ENCODE measurements at places on chromosomes 6 and 20.

GRCh38 chr20:46111028-46111835 lies 6.9 kb upstream of the CD40 start:
- no peak for DNase-seq

GRCh38 chr6:162336359-162336758 lies 391.2 kb downstream of the PRKN start:
- DNase-seq, result no peak

DNA sequence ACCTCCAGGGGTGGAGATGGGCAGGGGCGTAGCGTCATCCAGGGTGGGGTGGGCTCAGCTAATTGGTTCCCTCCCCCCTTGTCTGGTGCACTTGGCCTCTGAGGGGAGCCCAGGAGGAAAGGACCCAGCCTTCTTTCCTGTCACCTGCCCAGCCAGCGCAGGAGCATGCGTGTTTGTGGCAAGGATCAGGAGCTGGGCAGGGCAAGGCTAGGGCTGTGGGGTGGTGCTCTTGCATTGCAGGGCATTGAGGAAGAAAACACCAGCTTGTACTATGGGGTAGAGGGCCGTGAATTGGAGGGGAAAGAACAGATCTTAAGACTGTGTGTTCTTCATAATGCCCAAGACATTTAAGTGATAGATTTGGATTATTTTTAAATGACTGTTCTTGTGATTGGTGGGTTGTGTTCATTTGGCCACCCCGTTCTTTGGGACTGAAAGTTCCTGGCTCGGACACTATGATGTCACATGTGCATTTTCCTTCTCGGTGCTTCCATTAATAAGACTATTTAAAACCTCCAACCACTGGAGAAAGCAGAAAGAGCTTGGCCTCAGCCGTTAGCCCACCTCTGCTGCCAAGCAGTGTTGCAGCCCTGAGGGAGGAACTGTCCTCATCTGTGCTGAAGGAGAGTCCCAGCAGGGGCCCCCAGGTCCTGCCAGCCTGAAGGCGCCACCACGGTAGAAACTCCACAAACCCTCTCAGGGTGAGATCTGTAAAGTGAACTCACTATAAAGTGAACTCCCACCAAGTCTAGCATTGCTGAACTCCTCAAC lies 136.2 kb upstream of the INSM1 start:
- no peak for DNase-seq

DNA sequence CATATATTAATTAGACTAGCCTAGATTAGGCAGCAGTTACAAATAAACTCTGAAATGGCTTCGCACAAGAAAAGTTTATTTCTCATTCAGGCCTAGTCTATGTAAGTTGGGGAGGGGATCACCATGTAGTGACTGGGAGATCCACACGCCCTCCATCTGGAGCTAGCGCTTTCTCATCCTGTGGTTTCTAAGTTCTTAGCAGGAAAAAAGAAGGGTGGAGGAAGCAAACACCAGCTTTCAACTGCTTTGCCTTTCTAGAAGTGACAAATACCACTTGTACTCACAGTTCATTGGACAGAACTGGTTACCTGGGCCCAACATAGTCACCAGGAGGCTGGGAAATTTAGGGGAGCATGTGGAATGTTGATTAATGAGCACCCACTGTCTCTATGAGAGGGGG lies 46.6 kb downstream of the NDUFAF5 start:
- no peak for DNase-seq

DNA sequence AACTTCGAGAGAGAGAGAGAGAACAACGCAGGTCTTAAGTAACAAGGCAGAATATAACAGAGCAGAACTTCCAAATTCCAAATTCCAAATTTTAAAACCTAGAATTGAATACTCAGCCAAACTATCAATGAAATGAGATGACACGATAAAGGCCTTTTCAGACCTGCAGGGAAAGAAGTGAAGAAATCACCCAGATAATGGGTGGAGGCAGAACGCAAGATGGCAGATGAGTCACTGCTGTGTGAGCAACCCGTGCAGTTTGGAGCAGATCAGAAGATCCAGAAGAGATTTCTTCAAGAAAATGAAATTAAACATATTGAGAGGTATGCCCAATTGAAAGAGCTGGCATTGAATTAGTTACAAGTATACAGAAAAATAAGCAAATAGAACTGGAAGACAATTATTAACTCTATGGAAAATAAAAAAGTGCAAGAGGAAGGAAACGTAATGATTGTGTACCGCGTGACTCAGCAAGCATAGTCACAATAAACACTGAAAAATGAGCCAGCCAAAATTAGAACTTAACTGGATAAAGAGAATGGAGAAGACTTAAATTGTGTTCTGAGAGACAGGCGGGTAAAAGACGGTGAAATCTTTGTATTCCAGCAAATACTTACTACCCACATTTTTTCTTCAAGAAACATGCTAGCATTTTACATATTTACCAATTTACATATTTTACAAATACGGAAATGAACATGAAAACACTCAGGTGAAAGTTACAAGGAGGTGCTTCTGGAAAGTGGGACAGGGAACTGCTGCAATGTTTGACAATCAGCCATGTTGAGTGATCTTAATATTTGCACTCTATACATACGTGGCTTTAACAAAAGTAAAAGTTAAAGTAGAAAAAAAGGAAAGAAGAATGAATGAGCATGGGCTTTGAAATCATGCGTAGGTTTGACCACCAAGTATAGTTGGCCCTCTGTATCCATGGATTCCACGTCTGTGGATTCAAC lies 87.9 kb upstream of the CDYL start:
- peak; percentile 79 for DNase-seq

DNA sequence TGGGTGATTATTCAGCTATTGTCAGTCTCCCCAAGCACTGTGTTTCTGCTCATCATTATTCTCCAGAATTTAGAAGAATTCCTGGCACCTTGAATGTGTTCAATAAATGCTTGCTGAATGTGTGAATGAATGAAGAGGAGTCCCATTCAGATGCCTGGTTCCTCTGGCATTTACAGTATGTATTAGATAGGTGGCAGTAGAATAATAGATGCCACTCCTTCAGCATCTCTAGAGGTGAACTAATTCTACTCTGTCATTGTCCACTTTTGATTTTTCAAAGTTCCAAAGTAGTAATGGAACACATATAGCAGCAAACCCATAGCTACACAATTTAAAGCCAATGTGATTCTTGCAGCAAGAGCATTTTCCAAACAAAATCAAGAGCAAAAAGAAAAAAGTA lies 118.9 kb upstream of the CEP162 start:
- DNase-seq, result no peak

DNA sequence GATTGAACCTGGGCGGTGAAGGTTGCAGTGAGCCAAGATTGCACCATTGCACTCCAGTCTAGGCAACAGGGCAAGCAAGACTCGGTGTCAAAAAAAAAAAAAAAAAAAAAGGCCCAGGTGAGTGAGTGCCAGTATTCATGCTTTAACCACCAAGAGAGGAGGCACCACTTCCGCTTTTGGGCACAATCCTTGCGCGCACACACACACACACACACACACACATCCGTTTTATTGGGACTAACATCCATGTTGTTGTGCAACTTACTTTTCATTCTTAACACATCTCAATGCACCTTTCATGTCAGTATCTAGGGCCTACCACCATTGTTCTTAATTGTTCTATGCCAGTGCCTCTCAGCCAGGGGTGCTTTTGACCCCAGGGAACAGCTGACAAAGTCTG lies 263.0 kb downstream of the CDC5L start:
- DNase-seq, result no peak

DNA sequence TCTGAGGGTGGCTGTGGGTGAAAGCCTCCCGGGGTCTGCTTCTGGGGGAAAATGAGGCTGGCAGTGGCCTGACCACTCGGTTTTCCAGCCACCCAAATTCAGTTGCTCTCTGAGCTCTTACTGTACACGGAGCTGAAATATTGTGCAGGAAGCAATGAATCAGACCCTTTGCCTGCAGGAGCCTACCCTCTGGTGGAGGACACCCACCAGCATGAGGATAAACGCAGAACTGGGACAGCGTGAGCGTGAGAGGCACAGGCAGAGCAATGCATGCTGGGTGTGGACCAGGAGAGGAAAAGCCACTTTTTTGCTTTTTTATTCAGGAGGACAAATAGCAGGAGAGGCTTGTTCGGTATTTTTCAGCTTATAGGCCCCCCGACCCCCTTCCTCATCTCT lies 298.0 kb downstream of the QKI start:
- no peak for DNase-seq

DNA sequence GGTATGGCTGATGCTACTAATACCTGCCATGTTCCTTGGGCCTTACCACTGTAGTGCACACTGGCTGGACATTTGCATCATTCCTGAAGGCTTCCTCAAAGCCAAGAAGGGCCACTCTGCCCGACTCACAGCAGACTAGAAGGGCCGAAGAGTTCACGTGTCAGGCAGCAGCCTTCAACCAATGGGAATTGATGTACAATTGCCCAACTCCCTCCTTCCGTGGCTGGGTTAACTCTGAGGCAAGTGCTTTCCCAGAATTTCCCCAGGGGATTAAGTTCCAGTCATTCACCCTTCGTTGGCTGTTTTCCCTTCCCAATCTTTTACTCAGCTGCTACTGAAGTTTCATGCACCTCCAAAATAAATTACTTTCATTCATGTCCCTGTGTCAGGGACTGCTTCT lies 29.8 kb downstream of the PSMB9 start:
- no peak for DNase-seq

DNA sequence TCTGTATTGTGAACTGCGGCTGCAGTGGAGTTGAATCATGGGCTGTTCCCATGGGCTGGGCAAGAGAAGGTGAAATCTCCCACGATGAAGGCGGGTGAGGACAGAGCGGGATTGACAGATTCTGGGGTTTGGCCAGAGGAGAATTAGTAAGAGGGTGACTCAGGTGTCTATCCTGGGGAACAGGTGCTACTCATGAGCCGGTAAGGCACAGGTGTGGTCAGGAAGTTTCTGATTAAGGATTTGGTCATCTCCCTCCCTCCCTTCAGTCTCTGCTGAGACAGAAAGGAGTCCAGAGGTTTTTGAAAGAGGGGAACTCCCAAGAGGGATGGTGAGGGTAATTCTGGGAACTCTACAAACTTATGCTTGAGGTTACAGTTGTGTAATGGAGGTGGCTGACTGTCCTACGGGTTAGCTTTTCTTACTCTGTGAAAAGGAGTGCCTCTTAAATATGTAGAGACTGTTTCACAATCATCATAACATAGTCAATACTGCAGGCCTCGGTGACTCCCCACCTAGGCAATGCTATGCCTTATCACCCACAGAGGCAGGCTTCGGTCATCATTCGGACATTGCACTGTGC lies 31.5 kb downstream of the SERPINB1 start:
- peak; percentile 27 for DNase-seq

DNA sequence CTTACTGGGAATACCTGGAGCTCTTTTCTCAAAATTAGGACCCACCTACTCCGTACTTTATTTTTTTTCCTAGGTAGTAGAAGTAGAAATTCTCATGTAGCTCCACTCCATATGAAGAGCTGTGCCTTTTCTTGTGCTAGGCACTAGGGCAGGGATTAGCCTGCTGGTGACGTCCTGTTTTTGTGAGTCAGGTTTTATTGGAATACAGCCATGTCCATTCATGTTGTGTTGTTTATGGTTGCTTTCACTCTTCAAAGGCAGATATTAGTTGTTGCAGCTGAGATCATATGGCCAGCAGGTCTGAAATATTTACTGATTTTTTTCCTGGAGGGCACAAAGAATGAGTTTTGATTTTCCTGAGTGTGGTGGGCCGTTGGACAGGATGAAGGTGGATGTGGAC lies 20.5 kb downstream of the XRN2 start:
- peak; percentile 57 for DNase-seq

- DNase-seq, result no peak
Observed at GRCh38 chr6:37928217-37928616, 108.7 kb downstream of the ZFAND3 start.

DNA sequence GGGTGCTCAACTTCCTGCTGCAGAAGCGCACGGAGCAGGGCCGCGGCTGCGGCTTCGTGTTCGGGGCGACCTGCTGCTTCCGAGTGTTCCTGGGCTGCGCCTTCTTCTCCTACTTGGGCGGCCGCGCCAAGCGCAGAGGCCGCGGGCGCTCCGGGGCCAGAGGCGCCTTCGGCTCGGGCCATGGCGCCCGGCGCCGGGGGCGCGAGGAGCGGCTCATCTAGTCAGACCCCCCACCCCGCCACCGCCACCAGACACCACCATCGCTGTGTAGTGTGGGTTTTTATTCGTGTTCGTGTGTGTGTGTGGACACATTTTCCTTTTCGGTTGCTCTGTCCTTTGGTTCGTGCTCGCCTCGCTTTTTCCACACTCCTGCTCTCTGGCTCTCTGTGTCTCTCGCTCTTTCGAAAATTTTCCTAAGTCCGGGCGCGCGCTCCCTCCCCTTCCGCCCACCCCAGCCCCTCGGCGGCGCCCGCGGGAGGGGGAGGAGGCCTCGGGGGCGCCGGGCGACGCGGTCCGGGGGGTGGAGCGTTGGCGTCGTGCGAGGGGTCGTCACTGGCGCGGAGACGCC lies 38.1 kb downstream of the GNAS start:
- peak; percentile 59 for DNase-seq

GRCh38 chr6:149057464-149057840 lies 260.1 kb upstream of the TAB2 start:
- no peak for DNase-seq

GRCh38 chr6:81770381-81770780 lies 17.9 kb upstream of the TENT5A start:
- DNase-seq, result no peak

DNA sequence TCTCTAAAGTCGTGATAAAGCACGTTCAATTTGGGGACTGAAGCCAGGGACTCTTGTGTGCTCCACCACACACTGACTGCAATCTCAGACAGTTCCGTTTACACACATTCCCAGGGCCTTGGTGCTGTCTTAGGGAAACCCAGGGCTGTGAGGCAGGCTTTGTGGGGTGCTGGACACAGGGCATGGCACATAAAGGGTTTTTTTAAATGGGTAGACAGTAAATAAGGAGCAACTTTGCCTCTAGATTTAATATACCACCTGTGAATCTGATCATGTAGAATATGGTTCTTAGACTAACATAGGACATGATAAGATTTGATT lies 2.3 kb downstream of the ENTPD6 start:
- DNase-seq, result no peak

DNA sequence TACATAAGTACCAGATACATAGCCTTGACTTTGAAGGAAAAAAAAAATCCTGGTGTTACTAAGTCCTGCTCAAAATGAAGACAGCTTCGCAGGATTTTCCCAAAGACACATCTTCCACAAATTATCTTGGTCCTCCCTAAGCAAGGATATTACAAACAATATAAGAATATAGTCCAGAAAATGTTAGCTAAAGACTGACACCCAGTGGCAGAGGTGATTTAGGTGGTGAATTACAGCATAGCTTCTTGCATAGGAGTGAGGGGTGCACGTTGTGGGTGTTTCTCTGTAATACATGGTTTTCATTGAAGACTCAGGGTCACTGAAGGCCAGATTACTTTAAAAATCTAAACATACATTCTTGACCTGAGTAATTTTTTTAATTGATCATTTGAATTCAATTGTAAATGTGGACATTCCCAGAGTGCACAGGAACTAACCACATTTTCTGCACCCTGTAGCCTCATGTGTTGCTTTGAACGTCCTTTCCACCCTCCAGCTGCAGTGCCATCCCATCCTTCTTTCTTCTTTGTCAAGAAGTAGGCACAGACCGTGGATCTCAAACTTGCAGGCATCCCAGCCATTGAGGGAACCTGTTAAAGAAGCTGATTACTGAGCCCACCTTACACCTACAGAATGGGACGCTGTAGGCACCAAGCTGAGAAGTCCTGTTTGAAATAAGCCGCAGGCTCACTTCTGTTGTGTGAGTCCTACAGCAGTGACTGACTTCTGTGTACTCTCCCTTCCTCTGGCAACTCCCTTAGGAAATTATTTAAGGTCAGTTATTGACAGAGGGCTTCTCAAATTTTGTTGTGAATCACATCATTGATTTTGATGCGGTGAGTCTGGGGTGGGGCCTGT lies 102.6 kb downstream of the PERP start:
- DNase-seq, result peak; percentile 37
